NAMALWA (cell line): ENCODE measurements at places on chromosomes 3 and 15.
A peak's percentile ranks its signal among the peaks of the same experiment; 100 is the strongest.

- peak; percentile 59 for DNase-seq
Observed at GRCh38 chr15:89332446-89332845, 2.2 kb downstream of the POLG start.

DNA sequence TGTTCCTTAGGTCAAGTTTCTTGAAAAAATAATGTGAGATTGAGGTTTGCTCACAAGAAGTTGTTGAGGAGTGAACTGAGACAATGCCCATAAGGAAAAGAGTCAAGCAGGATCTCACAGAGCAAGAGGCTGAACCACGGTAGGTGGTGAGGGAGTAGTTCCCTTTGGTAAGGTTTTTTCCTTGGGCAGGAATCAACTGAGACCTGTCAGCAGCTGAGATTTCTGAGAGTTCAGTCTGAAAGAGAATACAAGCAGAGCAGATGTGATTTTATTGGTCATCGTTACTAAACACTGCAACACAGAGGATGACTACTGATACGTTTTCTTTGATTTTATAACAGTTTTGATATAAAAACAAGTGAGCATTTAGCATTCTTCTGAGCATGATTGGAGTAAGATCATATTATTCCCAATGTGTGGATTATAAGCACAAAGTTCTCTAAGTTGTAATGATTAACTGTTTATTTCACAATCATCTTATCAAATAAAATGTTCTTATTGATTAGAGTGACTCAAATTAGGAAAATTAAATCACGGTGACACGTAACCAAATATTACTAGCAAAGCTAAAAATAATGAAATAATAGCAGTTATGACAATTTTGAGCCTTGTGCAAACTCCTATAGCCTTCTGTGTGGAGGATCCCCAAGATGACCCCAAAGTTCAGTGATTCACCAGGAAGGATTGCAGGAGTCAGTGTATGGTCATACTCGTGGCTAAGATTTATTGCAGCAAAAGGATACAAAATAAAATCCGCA lies 346.2 kb upstream of the ZNF717 start:
- no peak for DNase-seq

GRCh38 chr15:95479308-95479707 lies 851.2 kb upstream of the NR2F2 start:
- DNase-seq: no peak

DNA sequence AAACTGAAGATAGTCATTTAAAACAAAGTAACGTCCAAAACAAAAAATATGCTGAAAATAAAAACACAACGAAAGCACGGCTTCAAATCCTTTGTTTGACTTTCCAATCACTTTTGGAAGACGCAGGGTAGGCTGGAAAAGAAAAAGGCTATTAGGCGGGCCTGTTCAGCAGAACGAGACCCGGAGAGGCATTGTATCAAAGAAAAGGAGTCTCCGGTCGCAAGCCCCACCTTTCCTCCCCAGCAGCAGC lies 691 bp downstream of the SENP7 start:
- no peak for DNase-seq

GRCh38 chr3:74273091-74273490 lies 341.4 kb downstream of the CNTN3 start:
- DNase-seq: no peak

DNA sequence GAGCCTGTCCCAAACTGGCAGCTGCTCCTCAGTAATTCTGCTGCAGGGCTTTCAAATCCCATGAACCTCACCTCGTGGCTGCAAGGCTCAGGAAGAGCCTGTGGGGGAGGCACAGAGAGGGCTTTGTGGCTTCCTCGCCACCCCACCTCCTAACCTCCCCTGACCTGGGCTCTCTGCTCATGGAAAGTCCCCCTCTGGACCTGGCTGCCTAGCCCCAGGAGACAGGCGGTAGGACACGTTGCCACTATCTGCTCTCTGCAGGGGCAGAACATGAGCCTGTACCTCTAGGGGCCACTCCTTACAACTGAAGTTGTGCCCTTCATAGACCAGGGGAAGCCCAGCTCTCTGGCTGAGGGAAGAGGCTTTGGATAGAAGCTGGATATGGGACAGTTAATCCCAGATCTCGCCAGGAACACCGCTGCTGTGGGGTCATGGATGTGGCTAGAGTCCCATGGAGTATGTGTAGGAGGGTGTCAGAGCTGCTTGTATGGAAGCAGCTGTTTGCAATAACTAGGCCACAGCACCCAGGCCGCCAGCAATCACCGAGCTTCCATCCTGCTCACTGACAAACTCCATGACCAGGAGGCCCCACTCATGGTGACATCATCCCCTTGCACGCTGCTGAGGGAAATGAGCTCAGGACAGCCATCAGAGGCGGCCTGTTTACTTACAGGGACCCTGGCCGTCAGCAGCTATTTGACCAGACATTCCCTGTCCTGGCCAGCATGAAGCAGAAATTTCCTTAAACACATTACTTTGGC lies 34.0 kb upstream of the CILP start:
- no peak for DNase-seq

DNA sequence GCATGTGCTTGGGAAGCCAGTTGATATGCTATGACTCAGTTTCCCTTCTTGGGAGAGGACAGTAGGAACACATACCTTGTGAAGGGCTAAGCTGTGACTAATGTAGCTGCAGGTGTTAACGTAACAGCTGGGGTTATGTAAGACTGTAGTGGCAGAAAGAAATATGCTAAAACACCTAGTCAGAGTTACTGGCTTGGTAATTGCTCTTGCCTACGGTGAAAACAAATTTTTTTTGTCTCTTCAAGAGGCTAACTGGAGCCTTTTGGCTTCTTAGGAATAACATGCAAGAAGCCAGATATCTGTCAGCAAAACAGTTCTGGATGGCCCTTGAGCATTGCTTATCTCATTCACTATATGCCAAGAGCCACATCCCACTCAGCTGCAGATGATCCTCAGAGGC lies 1.4 kb downstream of the MAPKBP1 start:
- DNase-seq: peak; percentile 26

GRCh38 chr3:185313693-185314246 lies 49.2 kb upstream of the MAP3K13 start:
- no peak for DNase-seq

GRCh38 chr3:61597906-61598305 lies 36.5 kb downstream of the PTPRG start:
- no peak for DNase-seq

DNA sequence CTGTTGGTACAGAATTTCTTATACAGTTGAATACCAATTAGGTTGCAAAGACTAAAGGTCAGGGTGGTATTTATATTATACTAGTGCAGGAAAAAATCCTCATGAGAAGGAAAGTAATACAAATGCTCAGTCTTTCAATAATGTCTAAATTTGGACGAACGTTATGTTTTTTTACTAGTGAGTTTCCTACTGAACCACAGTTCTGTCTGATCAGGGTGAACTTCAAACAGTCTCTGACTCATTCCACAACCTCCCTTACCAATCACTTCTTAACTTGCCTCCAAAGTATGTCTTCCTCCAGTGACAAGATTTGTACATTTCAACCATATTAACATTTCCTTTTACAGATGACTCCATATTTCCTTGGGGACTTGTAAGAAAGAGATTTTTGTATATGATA lies 3.4 kb downstream of the TMEM212 start:
- DNase-seq: no peak

DNA sequence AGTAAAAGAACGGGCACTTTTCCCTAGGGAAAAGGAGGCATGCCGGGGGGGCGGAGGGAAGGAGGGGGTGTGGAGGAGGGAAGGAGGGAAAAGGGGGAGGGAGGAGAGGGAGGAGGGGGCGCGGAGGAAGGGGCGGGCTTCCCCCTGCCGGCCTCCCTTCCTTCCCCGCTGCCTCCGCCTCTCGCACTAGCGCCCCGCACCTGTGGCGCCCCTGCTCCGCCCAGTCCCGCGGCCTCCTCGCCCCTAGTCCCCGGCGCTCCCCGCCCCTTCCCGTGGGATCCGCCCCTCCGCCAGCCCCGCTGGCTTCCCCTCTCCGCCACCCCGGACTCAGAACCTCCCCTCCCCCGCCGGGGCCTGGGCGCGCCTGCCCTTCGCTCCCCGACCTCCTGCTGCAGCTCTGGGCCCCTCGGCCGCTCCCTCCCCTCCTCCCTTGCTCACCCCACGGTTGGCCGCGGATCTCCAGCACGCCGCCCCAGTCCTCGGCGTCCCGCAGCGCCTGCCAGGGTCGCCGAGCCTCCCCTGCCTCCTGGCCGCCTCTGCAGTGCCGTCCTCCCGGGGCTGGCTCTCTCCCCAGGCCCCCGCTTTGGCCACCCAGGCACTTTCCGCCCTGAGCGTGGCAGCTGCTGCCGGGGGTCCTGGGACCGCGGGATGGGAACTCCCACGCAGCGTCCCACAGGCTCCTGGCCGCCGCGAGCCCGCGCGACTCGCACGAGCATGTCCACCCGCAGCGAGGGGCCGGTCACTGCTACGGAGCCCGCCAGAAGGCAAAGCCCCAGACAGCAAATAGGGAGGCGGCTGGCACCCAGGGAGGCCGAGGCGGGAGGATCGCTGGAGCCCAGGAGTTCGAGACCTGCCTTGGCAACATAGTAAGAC lies 147.4 kb downstream of the TJP1 start:
- no peak for DNase-seq

DNA sequence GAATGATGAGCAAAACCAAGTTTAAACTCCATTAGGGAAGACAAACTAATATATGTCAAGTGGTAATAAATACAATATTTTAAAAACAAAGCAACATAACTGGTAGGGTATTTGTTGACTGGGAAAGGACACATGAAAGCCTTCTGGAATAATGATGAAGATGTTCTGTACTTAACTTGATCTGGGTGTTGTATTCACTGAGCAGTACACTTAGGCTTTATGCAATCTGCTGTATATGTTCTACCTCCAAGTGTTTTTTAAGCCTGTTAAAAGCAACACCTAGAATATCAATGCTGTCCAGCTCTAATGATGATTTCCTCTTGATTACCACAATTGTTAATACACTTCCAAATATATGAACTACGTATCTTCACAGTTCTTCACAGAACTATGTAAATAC lies 46.6 kb downstream of the GSK3B start:
- no peak for DNase-seq

- DNase-seq: no peak
Observed at GRCh38 chr15:62841891-62842559, 200.5 kb upstream of the TPM1 start.

DNA sequence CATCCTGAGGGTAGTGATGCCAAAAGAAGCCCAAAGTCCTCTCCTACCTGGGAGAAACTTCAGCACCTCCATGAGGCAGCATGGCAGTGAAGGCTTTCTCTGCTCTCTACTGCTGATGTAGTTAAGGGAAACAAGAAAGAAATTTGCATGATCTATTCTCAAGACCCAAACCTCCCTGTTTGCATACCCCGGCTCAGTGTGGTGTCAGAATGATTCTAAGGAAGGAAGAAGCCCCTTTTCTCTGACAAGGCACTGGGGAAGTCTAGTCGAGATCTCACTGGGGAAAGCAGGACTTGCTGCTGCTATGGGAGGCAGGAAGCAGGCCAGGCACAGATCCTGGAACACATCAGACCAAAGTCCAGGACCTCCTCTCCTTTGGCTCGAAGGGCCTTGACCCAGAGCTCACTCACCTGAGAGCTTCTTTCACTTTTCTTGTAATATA lies 89.4 kb upstream of the ICE2 start:
- peak; percentile 26 for DNase-seq

- no peak for DNase-seq
Observed at GRCh38 chr3:61908382-61908781, 347.0 kb downstream of the PTPRG start.

- DNase-seq: peak; percentile 50
Observed at GRCh38 chr3:189340680-189341460, 169.1 kb downstream of the TPRG1 start.
